ENCODE measurements at places on chromosomes 2 and 18.

- DNase-seq, result no peak
Measured at GRCh38 chr2:178076130-178076529, 3.6 kb upstream of the PDE11A start.

DNA sequence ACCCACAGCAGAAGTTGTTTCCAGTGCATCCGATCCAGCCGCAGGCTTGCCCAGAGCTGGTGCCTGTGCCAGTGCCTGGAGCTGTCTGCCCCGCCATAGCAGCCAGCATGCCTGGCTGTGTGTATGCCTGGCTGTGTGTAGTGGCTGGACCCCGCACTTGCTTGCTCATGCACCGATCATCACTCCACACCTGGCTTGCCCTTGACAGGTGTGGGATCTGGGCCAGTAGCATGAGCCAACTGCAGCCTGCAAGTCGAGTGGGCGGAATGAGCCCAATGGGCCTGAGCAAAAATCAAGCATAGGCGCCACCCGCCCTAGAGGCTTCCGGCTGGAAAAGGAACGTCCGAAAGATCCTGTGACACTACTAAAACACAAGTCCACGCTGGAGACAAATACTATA is 74.5 kb downstream of the EPB41L3 start:
- DNase-seq, result no peak

- DNase-seq, result no peak
Measured at GRCh38 chr2:4618630-4619228, 915.4 kb downstream of the DCDC2C start.

- no peak for DNase-seq
Measured at GRCh38 chr18:13268158-13269012, 49.8 kb downstream of the LDLRAD4 start.

DNA sequence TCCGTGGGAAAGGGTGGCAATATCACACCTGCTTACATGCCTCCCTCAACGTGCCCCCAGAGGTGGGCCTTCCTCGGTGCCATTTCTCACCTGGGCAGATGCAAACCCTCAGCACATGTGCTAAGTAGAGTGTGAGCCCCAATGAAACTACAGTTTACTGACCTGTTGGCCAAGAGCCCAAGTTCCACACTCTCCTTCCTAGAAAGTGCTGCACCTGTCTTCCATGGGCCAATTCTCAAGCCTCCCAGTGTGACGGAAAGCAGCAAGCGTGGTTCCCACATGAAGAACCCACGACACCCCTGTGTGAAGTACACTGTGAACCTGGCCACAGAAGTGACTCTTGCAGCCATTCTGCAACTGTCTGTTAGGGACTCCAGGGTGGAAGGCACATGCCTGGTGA is 73.7 kb downstream of the UXS1 start:
- DNase-seq, result no peak

DNA sequence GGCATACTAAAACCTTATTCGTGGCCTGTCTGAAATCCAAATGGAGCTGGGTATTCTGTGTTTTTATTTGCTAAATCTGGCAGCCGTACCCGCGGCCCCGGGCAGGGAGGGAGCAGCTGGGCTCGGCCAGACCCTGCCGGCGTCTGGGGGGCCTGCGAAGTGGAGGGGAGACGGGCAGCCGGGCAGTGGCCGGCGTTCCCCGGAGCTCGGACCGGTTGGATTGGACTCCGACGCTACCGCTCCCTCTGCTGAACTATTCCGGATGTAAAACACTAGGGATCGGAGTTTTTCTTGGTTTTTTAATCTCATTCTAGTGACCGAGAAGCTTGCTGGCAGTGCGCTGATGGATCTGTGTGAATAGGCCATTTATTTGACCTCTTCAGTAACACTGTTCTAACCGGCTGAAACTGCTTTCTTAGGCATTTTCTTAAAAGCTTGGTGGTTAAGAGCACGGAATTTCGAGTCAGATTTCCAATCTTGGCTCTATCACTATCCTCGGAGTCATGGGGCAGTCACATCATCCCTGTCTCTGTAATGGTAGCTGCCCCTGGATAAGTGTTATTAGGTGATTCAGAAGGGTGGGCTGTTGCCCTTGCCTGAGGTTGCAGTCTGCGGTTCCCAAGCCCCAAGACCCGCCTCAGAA is 694 bp downstream of the UNC50 start:
- DNase-seq, result no peak

DNA sequence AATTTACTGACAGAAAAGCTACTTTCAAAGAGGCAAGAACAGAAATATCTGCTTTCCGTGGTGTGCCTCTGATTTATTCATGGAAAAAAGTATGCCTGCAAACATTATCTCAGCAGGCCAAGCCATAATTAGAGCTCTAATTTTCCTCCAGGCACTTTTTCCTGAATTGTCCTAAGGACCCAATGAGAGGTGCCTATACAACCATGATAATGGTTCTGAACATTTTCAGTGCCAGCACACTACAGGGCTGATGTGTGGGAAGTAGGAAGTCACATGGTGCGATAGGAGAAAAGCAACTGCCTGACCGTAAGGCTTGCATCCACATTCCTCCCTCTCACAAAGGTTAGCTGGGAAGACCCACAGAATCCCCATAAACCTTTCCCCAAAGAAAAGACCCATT is 45.9 kb upstream of the EGR4 start:
- DNase-seq, result no peak

DNA sequence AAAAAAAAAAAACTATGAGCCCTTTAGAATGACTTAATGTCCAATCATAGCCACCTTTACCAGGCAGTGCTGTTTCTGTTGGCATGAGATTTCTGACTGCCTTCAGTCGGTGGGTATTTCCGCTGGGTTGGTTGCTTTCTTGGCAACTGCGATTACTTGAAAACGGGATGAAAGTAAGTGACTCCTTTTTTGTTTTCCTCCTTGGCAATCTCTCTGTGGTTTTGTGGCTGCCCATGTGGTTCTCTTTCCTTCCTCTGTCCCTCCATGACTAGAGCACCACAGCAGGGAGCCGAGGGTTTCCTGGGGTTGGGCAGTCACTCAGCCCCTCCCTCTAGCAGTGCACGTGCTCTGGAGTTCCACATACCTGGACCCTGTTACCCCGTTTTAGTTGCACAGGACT is 112.1 kb downstream of the KLHL29 start:
- DNase-seq, result no peak

DNA sequence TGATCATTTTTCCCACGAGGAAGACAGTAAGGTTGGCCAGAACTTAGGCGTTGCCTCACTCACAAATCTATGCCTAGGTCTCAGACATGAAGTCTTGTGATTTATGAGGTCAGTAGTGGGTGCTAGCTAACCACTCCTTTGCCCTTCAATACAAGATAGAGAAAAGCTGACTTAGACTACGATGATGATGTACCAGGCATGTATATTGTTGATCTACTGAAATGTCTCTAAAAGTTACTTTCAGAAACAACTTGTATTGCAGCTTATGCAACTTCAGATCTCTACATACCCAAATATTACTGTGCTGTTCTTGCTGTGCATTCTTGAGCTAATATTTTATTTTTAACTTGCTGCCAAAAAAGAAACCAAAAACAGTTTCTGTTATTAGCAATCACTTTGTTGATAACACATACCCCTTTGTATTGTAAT is 30.6 kb downstream of the MAPRE2 start:
- no peak for DNase-seq

All from stimulated activated CD4-positive, alpha-beta T cell treated with anti-CD3 and anti-CD28 coated beads, Interleukin-1b, Interleukin-23, amount 100 ng/mL, for 4 hours (primary cell).